Karpas-422 (cell line): ENCODE measurements at places on chromosomes 5 and 9. TPM values are rescaled to one million over a fixed set of nuclear protein-coding genes. Genes with fewer than 3 reads are reported as not detected.

- H3K27me3 ChIP-seq, result no peaks in the 10 kb centered on the region
- H3K27ac ChIP-seq, result no peak overlapping the region
Observed at GRCh38 chr5:14266686-14267085, 123.5 kb downstream of the TRIO start.

DNA sequence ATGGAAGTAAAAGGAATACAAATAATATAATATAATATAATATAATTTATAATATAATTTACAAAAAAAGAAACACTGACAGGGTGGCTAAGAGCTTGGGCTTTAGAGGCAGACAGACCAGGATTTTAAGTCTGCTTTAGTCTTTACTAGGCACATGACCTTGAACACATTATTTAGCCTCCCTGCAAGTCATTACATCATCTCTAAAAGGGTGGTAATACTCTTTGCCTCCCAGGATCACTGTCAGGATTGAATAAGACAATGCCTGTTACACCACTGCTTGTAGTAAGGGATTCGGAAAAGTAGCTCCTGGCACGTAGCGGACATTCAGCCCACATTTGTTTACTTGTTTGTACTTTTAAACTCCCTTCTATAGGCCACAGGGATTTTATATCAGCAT is 199.8 kb downstream of the GRIA1 start:
- no peak overlapping the region for H3K4me3 ChIP-seq
- DNase-seq, result no peak
- H3K4me1 ChIP-seq, result no peaks in the 10 kb centered on the region
- no peaks in the 10 kb centered on the region for H3K36me3 ChIP-seq
- H3K27ac ChIP-seq, result no peak overlapping the region

The CCDC171 gene
- total RNA-seq, result 2.7 and 3.1 TPM in 2 replicates

The QRFP gene
- total RNA-seq, result not detected in 2 replicates

GRCh38 chr5:111072949-111073682 is 1.6 kb downstream of the TSLP start:
- no peak for DNase-seq
- H3K27me3 ChIP-seq, result no peaks in the 10 kb centered on the region
- peaks cover 16% of the 10 kb centered on the region for H3K4me1 ChIP-seq

DNA sequence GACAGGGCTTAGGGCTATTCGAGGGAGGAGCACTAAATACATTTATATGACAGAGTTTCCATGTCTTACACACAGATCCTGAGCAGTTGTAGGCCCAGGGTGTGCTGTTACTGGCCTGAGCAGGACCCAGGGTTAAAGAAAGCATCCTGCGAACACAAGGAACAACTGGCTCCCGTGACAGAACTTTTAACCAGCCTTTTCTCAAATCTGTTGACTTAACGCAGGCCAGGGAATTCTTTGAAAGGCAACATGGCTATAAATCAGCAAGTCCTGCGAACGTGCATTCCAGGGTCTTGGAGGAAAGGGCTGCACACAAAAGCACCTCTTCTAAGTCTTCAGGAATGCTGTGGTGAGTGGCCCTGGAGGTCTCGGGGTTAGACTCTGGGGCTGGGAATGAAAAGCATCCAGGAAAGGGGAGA is 45.2 kb upstream of the ANKRD55 start:
- no peak for DNase-seq
- H3K4me1 ChIP-seq, result no peaks in the 10 kb centered on the region
- H3K27me3 ChIP-seq, result no peaks in the 10 kb centered on the region
- H3K4me3 ChIP-seq, result no peak overlapping the region
- no peaks in the 10 kb centered on the region for H3K36me3 ChIP-seq
- no peak overlapping the region for H3K27ac ChIP-seq

DNA sequence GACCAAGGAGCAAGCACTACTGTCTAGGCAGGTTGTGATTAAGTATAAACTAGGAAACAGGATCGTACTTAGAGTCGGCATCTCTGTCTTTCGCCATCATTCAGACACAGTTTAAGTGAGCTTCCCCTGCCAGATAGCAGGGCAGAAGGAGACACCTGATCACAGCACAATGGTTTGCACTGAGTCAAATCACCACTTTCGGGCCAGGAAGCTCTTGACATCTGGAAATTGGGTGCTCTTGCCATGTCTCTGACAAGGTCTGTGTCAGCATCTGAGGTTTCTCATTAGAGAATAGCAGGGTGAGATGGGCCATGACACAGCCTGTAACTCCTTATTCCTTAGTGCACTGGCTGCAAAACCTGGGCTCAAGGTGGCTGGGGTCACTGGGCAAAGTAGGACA is 8.3 kb downstream of the ADRB2 start:
- H3K27ac ChIP-seq, result no peak overlapping the region
- H3K36me3 ChIP-seq, result no peaks in the 10 kb centered on the region
- H3K4me1 ChIP-seq, result peaks cover 78% of the 10 kb centered on the region
- no peak overlapping the region for H3K4me3 ChIP-seq

GRCh38 chr9:27791311-27791710 is 218.0 kb upstream of the C9orf72 start:
- H3K4me1 ChIP-seq, result no peaks in the 10 kb centered on the region
- H3K27ac ChIP-seq, result no peak overlapping the region
- no peaks in the 10 kb centered on the region for H3K27me3 ChIP-seq
- DNase-seq, result no peak
- H3K4me3 ChIP-seq, result no peak overlapping the region

DNA sequence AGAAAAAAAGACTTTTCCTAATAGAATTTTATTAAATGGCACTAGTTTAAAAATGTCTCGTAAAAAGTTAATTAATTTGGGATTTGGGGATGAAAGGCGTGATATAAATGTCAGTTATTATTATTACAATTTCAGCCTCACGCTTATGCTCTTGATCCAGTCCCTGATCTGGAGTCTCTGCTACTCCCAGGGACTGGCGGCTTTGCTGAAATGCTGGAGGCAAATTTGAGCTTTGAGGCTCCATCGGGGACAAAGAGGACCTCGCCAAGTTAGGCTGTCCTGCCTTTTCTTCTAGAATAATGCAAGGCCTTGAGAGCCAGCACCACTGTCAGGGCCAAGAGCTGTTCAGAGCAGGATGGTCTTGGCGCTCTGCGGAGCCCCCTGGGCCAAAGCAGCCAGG is 69.7 kb downstream of the ZNF618 start:
- no peak overlapping the region for H3K4me3 ChIP-seq
- H3K36me3 ChIP-seq, result no peaks in the 10 kb centered on the region
- H3K27ac ChIP-seq, result no peak overlapping the region
- H3K27me3 ChIP-seq, result no peaks in the 10 kb centered on the region
- DNase-seq, result no peak
- H3K4me1 ChIP-seq, result no peaks in the 10 kb centered on the region

DNA sequence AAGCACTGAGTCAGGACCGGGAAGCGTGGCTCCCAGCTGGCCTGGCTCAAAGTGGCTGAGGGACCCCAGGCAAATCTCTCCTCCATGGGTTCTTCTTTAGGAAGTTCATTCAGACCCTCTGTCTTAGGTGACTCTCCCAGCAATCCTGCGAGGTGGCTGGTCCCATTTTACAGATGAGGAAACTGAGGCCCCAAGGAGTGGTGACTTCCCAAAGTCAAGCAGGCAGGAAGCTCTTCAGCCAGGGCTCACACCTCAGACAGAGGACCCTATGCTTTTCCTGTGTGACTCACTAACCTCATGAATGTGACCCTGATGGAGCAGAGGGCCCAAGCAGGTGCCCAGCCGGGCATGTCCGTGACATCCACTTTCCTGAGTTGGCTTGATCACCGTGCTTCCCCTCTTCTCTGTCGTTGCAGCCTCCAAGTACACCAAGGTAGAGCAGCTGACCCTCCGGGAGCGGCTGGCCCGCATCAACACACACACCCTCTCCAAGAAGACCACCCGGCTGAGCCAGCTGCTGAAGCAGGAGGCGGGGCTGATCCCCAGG is 36.5 kb downstream of the ARHGEF37 start:
- H3K27ac ChIP-seq, result peak overlapping the region; percentile 89
- DNase-seq, result peak; percentile 83
- H3K4me1 ChIP-seq, result peaks cover 49% of the 10 kb centered on the region
- no peaks in the 10 kb centered on the region for H3K27me3 ChIP-seq
- H3K4me3 ChIP-seq, result peak overlapping the region; percentile 17; the same call in 1 of the 2 replicates
- H3K36me3 ChIP-seq, result peaks cover 53% of the 10 kb centered on the region

The FBXL7 gene
- total RNA-seq, result not detected in 2 replicates

The SPINK5 gene
- not detected in 2 replicates for total RNA-seq

DNA sequence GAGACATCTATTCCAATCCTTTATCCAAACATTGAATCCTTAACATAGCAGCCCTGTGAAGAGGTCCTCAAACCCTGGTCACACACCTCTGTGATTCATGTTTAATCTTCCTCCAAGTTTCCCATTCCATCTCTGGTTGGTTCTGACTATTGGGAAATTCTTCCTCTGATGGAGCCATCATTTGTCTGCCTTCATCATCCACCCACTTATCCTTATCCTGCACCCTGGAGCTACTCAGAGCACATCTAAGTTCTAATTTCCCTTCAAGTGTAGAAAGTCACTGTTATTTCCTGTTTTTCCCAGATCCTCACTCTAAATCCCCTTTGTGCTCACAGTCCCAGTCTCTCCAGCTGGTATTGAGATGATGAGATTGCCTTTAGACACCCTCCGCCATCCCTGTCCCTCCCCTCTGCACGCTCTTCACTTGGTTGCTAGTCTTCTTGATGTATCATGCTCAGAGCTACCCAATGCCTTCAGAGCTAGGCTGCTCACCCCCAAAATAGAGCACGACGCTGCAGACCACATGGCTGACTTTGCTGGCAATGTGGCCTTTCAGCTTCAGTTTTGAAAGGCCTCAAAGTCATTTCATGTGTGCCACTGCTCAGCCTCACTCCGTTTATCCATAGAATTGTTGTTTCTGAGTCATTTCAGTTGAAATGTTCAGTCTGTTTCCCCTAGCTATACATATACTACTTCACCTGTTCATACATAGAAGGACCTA is 154.3 kb downstream of the PALM2AKAP2 start:
- no peak for DNase-seq
- no peak overlapping the region for H3K27ac ChIP-seq
- no peak overlapping the region for H3K4me3 ChIP-seq
- H3K36me3 ChIP-seq, result no peaks in the 10 kb centered on the region
- H3K4me1 ChIP-seq, result no peaks in the 10 kb centered on the region
- no peaks in the 10 kb centered on the region for H3K27me3 ChIP-seq

DNA sequence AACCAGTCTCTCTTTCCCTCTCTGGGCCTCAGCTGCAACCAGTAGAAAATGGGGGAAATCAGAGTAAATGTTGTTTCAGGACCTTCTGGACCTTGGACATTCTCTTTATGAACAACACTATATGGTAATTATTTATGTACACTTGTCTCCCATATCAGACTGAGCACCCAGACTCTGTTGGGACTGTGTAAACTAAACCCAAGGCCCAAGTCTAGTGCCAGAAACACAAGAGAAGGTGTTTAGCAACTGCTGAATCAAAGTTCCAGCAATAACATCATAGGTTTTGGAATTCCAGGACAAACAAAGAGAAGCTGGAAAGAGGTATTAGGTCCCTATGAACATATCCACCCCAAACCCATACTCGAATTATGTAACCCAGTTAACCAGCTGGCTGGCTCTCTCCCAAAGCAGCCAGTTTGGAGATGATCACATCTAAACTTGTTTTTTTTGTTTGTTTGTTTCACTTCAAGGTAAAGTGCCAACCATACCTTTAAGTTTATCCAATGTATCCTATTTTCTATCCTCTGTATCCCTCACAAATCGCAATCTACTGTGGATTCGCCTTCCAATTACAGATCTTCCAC is 1.9 kb upstream of the RNF38 start:
- peak overlapping the region; percentile 54 for H3K27ac ChIP-seq
- H3K27me3 ChIP-seq, result no peaks in the 10 kb centered on the region
- H3K4me1 ChIP-seq, result peaks cover 28% of the 10 kb centered on the region
- H3K36me3 ChIP-seq, result peaks cover 9% of the 10 kb centered on the region; the same call in 1 of the 2 replicates
- DNase-seq, result no peak

GRCh38 chr5:15827741-15828140 is 327.8 kb downstream of the FBXL7 start:
- H3K4me1 ChIP-seq, result no peaks in the 10 kb centered on the region
- H3K27ac ChIP-seq, result no peak overlapping the region
- H3K4me3 ChIP-seq, result no peak overlapping the region
- no peak for DNase-seq

DNA sequence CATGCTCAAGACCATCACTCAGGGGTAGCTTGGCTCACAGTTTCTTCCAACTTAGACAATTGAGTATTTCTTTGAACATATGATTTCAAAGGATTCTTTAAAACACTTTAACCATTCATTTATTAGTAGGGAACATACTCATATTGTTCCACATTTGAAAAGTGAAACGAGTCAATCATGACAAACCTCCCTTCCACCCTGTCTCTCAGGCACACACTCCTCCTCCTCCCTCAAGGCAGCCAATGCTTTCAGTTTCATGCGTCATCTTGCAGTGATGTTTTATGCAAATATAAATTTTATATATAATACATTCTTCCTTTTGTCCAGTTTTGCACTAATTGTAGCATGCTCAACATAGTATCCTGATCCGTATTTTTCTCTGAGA is 126.0 kb upstream of the BOD1 start:
- H3K4me3 ChIP-seq, result no peak overlapping the region
- H3K27ac ChIP-seq, result no peak overlapping the region
- no peaks in the 10 kb centered on the region for H3K36me3 ChIP-seq
- DNase-seq, result no peak

- no peaks in the 10 kb centered on the region for H3K4me1 ChIP-seq
- no peaks in the 10 kb centered on the region for H3K27me3 ChIP-seq
- H3K36me3 ChIP-seq, result no peaks in the 10 kb centered on the region
- no peak overlapping the region for H3K27ac ChIP-seq
- no peak overlapping the region for H3K4me3 ChIP-seq
Observed at GRCh38 chr5:68037546-68037945, 178.0 kb upstream of the PIK3R1 start.

The ZDHHC12 gene
- total RNA-seq, result 29.3 and 47.6 TPM in 2 replicates

The PDLIM4 gene
- total RNA-seq, result not detected in 2 replicates
